ENCODE measurements at places on chromosomes 4 and X.

GRCh38 chr4:52842792-52843191, 19.3 kb upstream of the RASL11B start:
- DNase-seq: no peak

DNA sequence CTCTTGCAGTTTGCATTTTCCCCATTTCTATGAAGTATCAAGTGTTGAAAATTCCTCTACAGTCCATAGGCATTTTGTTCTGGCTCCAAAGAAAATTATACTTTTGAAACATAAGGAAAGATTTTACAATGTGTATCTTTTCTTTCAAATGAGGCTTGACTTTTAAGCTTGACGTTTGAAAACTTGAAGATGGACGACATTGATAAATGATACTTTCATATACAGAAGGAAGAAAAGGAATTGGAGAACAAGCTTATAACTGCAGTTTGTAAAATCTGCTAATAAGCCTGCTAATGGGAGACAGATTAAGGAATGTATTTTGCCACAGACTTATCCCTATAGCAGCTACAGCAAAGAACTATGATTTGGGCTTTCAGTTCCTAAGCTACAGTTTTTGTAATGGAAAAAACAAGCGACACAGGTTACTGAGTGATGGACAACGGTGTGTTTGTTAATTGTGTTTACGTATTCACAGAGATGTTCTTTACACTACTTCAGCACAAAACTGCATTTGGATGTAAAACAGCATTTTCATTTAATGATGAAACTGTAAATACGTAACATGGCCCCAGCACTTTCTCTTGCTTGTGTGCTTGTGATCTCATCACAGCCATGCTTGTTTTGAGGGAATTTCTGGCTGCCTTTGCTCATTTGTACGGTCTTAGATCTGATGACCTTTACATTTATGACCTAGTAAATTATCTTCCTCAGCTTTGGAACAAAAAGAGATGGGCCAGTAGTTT, 83.2 kb upstream of the FAT1 start:
- DNase-seq: no peak

GRCh38 chr4:172628263-172628662, 540.3 kb upstream of the GALNT7 start:
- DNase-seq: peak; percentile 2

GRCh38 chrX:43373032-43373431, 283.1 kb upstream of the MAOA start:
- peak; percentile 0 for DNase-seq

- DNase-seq: peak; percentile 100
These were observed 168.6 kb downstream of the PTTG2 start for GRCh38 chr4:38128478-38129459.

- DNase-seq: peak; percentile 99
These were observed 20.4 kb downstream of the TMEM131L start for GRCh38 chr4:153486281-153487151.

GRCh38 chrX:110286106-110286505, 31.8 kb downstream of the AMMECR1 start:
- DNase-seq: peak; percentile 85

DNA sequence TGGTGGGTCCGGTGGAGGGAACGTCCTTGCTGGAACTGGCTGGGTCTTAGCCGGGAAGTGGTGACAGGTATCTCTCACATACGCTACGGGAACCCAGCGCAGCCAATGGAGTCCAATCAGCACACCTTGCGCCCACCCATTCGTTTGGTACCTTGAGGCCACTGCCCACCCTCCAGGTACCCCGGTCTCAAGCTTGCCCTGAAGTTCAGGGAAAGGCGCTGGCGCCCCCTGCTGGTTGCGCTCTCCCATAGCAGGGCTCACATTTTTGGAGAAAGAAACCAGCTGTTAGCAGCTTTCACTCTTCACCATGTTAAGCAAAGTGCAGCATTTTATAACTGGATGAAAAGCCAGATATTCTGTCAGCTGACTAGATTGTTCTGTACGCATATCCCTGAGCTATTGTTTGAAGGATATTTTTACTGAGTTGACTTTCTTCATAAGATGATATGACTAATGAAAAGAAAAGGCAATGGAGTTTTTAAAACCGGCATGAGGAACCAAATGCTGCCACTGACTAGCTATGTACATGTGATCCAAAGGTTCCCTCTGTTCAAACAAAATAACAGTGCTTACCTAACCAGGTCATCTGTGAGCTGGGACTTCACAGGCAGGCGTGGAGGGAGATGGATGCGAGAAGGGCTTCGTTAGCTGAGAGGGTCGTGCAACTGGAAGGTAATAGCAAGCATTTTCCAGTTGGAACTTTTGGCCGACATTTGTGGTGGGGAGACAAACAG, 43.7 kb downstream of the OTOP1 start:
- DNase-seq: no peak

DNA sequence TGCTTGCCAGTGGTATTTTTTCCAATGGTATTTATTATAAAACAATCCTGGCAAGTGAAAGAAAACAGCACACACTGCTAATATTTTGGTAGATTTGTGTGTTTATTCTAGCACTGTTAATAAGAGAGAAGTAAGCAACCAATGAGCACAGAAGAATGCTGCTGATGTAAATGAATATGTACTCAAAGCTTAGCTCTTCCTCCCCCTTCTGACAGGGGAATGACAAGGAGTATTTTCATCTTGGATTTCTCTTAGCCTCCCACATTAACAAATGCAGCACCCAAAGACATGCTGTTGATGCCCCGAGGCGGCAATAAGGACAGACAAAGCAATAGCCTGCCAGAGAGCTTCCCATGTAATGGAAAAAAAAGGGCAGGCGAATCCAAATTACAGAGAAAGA, 18.6 kb downstream of the ARHGAP6 start:
- DNase-seq: no peak

DNA sequence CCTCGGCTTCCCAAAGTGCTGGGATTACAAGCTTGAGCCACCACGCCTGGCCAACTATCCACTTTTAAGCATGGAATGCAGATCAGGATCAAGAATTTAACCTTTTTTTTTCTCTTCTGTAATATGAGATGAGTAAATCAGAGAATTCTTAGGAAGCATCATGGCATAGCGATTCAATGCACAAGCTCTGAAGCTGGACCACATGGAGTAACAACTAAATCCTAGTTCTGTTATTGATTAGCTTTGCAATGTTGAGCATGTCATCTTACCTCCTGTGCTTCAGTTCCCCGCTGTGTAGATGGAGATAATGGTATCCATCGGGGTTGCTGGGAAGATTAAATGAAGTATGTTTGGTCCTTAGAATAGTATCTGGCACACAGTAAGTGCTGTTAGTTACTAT, 1.9 kb upstream of the SNX25 start:
- no peak for DNase-seq

DNA sequence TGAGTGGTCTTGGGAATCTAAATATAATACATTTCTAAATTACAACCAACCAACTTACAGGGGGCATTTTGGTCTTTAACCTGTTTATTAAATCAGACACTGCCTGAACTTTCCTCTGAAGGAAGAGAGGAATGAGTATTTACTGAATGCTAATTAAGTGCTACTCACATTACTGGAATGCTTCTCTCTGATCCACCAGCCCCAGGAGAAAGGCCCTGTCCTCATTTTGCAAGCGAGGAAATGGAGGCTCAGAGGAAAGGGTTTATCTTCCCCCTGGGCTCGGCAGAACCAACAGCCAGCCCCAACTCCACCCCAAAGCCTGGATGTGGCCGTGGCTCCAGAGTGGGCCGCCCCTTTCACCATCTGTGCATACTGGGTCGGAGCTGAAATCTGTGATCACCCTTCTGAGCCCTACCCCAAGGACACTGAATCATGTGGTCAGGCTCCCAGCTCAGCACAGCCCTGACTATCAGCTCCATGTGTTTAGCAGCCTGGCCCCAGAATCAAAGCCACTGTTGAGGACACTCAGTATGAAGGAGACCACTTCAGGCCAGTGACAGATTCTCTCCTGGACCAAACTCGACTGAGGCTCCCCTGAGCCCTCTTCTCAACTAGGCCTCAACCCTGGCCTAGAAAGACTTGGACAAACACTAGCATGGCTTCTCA, 56.7 kb upstream of the ENPP6 start:
- DNase-seq: peak; percentile 12

DNA sequence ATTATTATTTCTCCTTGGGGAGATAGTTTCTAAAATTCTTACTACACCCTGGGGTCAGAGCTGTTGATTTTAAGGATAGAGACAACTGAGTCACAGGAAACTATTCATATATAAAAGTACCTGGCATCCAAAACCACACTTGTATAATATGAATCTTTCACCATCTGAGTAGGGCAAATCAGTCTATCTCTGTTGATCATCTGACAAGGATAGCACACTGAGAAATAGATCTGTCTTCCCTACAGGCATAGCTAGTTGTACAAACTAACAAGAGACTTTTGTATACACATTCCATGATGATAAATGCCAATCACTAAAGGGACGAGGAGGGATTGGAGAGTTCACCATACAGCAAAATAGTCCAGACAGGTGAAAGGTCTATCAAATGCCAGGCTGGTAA, 30.0 kb downstream of the PKD2 start:
- no peak for DNase-seq

- no peak for DNase-seq
These were observed 4.7 kb upstream of the ZNF518B start for GRCh38 chr4:10461850-10462400.

DNA sequence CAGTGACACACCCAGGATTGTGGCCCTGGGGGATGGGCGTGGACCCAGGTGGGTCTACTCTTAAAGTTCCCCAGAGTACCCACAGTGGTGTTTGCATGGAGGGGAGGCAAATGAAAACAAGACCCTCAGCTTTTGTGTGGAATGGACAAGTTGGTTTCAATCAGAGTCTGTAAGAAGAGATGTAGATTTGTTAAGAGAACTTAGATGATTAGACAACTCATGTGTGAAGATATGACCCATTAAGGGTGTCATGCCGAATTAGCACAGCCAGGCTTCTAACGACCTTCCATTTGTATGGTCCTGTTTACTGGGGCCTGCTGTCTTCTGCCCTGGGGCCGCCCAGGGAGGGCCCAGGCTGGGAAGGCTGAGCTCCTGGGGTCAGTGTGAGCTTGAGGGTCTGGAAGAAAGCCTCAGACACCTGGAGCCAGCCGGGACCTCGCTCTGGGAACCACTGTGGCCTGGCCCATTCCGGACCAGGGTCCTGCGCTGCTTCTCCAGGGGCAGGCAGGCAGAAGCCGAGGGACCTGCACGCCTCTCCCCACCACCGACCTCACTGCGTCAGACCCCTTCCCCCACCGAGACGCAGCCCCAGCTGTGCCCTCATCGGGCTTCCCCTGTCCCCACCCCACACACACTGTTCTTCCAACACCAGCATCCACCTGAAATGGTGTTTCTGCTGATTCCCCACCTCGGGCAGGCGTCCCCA, 20.4 kb downstream of the UVSSA start:
- no peak for DNase-seq

- no peak for DNase-seq
These were observed 675.6 kb upstream of the FTHL17 start for GRCh38 chrX:31747411-31747810.

DNA sequence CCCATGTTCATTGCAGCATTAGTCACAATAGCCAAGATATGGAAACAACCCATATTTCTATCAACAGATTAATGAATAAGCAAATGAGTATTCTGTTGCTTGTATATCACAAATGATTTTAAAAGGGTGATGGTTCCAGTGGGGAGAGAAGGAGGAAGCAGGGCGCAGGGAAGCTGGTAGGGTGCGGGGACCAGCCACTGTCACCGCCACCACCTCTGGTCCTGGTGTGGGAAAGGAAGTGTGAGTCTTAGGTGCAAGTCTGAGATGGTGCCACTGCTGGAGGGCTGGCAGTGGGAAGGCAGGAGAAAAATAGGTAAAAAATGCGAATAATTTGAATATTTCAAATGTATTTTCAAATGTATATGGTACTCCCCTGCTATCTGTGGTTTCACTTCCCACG, 286.8 kb upstream of the DDX53 start:
- no peak for DNase-seq

- DNase-seq: no peak
These were observed 22.8 kb upstream of the ARHGAP24 start for GRCh38 chr4:85452058-85452731.

- DNase-seq: no peak
These were observed 92.0 kb downstream of the CHRNA9 start for GRCh38 chr4:40427128-40427527.

GRCh38 chr4:820230-821172, 5.4 kb downstream of the CPLX1 start:
- no peak for DNase-seq

GRCh38 chr4:40482985-40483647, 146.5 kb downstream of the RBM47 start:
- DNase-seq: no peak

GRCh38 chr4:76300012-76300411, 6.5 kb upstream of the STBD1 start:
- DNase-seq: no peak

DNA sequence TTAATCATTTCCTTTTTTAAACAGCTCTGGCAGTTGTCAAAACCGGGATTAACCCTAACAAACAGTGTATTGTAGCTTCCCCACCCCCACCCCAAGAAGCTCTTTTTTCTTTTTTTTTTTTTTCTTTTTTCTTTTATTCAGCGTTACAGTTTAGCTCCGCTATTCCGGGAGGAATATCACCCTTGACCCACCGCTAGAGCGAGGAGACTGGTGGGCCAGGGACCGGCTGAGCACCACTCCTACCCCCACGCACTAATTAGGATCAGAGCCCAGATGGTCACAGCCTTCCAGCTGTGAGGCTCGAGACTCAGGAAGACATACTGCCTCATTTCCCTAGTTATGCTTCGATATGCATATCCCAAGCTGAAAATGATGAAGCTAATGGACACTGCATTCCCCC, 2.0 kb downstream of the PARM1 start:
- no peak for DNase-seq

GRCh38 chr4:108383157-108383556, 214.4 kb upstream of the LEF1 start:
- DNase-seq: no peak

- DNase-seq: no peak
These were observed 213.2 kb downstream of the ARHGAP24 start for GRCh38 chr4:85688055-85688740.

DNA sequence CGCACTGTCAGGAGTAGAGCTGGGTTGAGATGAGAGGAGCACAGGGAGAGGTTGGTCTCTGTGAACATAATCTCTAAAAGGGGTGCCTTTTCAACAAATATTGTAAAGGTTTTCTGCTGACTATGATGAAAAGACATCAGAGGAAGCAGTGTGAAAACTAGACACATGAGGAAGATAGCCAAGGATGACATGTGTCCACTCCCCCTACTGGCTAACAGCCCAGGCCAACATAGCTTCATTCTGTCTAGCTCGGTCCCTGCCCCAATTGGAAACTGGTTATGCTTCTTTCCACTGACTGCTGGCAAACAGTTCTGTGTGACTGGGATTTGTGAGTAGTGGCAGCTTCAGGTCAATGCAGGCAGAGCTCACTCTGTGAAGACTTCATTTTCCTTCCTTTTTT, 115.4 kb upstream of the ESX1 start:
- peak; percentile 78 for DNase-seq

DNA sequence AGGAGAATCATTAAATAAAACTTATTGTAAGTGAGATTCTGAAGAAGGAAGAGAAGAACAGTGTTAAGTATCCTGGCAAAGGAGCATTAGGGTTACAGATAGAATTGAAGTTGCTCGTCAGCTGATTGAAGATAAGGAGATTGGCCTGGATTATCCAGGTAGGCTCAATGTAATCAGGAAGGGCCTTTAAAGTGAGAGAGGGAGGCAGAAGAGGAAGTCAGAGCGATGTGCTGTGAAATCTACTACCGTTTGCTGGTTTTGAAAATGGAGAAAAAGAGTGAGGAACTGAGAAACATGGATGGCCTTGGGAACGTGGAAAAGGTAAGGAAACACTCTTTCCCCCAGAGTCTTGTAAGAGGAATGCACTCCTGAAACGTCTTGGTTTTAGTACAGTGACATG, 245.7 kb downstream of the ANTXR2 start:
- DNase-seq: no peak

Measured in epithelial cell of esophagus (primary cell).